ENCODE measurements at places on chromosomes 7 and 10.

DNA sequence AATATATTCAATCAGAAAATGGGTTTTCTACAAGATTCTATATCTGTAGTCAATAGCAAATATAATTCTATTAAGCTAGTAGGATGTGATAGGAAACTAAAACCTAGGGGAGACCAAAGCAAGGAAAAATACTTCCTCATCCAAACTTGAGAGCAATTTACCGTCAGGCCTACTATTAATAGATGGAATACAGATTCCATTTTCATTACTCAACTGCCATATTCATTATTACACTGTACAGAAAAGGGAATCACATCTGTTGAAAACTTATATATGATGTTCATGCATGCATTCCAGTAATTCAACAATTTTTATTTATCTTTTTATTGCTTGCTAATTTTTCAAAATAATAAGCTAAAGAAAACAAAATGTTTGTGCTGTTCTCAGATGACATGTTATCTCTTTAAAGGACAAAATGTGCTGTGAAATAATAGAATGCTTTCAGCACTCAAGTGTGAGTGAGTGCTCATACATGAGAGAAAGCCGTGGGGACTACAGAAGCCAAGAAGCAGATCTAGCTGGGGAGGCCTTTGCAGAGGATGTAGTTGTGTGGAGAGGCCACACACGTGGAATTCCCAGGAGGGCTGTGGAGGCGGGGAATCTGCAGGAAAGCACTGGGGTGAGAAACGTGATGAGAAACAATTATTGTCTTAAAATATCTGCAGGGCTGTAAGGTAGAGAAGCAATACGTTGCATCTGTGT, 110.0 kb downstream of the EGFR start:
- DNase-seq = no peak

- DNase-seq = no peak
These were observed 10.6 kb downstream of the RPA3 start for GRCh38 chr7:7707806-7708205.

DNA sequence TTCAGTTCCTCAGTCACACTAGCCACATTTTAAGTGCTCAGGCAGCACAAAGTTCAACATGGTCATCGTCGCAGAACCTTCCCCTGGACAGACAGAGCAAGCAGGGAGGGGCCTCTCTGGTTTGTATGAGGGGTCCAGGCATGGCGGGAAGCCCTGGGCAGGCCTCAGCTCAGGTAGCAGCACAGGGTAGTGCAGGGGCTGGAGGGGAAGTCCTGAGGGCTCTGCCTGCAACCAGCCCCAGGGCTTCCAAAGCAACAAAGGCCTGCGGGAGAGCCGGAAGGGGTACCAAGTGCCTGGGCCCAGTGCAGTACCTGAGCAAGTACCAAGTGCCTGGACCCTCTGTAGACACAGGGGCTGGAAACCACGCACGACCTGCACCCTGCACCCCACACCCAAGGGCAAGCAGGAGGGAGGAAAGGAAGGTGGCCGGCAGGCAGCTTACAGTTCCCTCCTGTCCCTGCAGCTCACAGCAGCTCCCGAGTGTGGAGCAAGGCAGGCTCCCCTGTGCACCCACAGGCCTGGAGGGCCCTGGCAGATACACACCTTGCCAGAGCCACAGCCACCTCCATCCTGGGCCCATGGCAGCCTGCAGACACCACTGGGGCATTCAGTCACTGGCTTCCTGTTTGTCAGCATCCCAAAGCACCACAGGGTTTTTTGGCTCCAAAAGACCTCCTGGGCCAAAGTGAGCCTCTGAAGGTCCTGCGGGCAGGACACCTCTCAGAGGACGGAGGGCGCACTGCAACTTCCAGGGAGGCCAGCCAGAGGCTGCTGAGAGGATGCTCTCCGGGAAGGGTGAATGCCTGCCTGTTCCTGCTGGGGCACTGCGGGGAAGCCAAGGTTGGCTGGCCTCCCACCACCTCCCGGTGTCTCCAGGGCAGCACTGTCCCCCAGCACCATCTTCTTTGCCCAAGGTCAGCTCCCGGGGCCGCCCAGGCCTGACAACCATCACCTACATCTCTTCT, 6.5 kb upstream of the RET start:
- DNase-seq = no peak

- DNase-seq = no peak
These were observed 19.0 kb downstream of the ADCY1 start for GRCh38 chr7:45593121-45593541.

- DNase-seq = no peak
These were observed 260.2 kb upstream of the TMEM72 start for GRCh38 chr10:44650691-44651661.

GRCh38 chr7:92769394-92769699, 67.0 kb downstream of the CDK6 start:
- DNase-seq = no peak

DNA sequence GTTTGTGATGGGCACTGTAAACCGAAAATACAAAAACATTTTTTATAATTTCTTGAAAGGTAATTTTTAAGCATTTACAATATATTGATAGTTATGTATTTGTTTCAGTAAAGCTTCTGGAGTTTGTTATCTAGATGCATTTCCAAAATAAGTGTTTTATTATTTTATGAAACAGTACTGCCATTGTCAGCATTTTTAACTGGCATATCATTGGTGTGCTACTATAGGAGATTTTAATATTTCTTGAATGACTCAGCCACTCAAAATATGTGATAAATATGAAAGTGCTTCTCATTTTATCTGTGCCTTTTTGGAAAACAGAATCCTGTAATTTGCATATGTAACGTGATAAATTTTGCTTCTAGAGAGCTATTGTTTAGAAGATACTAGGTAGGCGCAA, 97.9 kb downstream of the ANKIB1 start:
- DNase-seq = no peak

GRCh38 chr7:156935250-156935649, 14.3 kb upstream of the NOM1 start:
- DNase-seq = no peak

DNA sequence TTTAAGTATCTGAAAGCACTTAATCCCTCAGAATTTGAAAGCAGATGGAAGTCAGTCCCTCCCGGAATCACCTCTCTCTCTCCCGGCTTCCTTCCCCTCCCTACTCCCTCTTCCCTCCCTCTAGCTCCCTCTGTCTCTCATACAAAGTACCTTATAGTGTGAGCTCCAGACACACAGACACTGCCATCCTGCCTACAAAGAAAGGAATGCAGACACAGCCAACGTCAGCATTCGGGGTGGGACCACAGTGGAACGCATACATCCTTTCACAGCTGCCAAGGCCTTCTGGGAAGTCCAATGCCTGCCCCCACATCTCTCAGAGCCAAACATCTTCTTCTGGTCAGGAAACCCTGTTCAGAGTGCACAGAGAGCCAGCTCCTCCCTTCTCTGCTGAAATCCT, 9.3 kb downstream of the NOD1 start:
- DNase-seq = peak; percentile 97

GRCh38 chr7:27221201-27221797, 21.3 kb upstream of the EVX1 start:
- no peak for DNase-seq

GRCh38 chr10:68470300-68470699, 1.5 kb downstream of the DNA2 start:
- no peak for DNase-seq

GRCh38 chr7:27897001-27897400, 157.0 kb downstream of the TAX1BP1 start:
- DNase-seq = no peak

- no peak for DNase-seq
These were observed 45.0 kb upstream of the CCDC7 start for GRCh38 chr10:32400961-32401360.

- DNase-seq = no peak
These were observed 30.8 kb upstream of the CACNB2 start for GRCh38 chr10:18109341-18109870.

DNA sequence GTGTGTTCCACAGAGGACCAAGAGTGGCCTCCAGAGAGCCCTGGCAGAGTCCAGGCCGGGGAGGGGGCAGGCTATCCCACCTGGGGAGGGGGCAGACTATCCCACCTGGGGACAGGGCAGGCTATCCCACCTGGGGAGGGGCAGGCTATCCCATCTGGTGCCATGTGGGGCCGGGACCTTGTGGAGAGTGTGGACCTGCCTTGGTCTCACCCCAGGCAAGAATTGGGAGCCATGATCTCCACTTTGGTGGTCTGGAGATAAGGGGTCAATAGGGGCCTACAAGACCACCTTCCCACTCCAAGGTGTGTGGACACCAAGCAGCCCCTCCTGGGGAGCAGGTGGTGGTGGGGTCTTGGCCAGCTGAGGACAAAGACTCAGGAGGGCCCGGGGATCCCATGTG, 138.2 kb downstream of the EBF3 start:
- DNase-seq = no peak

GRCh38 chr10:123301077-123301857, 147.1 kb downstream of the BUB3 start:
- peak; percentile 2 for DNase-seq

DNA sequence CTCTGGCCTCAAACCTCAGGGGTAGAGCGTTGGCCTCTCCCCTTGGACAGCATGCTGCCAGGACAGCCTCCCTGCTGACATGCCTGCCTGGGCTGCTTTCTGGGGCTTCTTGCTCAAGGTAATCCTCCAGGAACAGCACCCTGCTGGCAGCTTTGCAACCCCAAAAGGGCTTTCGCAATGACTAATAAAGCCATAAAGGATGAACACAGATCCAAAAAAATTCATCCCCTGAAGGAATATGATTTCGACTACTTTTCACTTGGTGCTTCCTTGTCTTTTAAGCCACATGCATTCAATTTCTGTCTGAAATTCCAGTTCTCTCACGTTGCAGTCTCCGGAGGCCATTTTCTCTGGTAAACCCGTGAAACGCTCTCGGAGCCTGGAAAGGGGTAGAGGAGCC, 15.1 kb upstream of the SH3PXD2A start:
- DNase-seq = no peak

DNA sequence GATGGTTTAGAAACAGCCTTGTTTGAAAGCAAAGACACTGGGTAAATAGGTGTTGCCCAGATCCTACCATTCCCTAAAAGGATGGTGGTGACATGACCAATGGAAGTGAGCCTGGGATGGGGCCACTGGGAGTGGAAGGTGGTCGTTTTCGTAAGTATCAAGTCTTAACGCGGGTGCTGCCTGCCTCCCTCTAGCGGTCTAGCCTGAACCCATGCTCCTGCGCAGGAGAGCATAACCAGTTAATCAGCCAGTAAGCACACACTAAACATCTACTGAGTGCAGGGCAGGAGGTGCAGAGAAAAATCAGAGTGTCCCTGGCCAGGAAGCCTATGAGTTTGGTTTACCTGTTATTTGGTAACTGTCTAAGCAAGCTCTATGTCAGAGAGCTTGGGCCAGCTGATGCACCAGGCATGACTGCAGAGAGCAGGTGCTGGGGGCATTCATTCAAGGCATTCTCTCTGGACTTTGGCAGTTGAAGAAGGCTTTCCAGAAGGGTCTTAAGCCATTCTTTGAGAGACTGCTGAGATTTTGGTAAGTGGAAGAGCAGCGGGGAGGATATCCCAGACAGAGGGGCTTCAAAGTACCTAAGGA, 930 bp downstream of the GARIN1A start:
- DNase-seq = no peak

DNA sequence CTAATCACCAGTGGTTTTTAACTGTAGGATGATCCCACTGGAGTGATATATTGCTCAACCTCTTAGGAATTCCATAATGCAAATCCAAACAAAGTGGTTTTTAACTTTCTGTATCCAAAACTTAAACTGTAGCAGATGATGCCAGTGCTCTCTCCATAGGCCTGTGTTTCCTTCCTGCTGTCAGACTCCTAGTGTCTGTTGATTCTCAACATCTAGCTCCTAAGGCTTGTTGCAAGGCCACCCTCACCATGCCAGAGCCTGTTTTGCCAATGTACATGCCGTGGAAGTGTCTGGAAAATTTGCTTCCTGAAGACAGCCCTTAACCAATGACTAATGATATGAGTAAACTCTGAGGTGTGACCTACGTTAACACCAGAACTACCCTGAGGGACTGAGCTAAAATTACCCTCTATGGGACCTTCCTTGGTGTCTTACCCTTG, 39.3 kb downstream of the C1GALT1 start:
- peak; percentile 34 for DNase-seq

- no peak for DNase-seq
These were observed 10.4 kb upstream of the ZNF485 start for GRCh38 chr10:43595739-43596298.

DNA sequence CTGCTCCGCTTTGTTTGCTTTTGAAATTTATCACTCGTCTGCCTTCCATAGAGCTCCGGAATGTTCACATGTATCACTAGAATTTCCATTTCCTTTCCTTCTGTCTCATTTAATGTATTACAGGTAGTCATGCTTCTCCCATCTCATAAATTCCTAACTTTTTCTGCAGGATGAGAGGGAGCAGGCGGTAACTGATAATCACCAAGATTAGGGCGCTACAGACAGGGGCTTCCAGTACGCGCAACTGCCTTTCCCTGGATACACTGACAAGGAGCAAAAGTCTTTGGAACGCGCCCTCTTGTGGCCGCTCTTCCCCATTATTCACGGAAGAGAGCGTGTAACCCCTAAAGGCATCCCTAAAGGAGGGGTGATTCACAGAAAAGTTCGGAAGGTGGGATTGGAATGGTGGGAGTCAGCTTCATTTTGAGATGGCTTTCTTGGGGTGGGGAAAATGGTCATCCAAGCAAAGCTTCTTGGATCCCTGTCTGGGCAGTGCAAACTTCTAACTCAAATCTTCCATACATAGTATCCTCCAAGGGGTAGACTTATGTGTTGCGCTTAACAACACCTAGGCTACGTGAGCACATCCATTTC, 6.5 kb downstream of the INHBA start:
- peak; percentile 68 for DNase-seq

DNA sequence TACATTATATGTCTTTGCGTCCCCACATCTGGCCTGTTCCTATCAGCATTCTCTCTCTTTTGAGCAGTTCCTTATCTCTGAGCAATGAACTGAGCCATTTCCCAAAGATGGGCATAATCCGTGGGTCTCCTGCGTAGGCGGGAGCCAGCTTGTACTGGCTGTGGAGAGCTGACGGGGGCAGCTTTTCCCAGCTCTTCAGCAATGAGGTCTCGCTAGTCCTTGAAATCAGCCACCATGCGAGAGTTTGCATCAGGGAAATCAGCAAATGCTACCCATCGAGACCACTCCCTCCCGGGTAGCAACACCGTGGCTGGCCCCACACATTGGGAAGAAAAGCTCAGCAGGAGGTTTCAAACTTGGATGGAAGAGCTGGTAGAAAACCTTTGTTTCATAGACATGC, 51.9 kb upstream of the FAM180A start:
- DNase-seq = no peak

Measured in GM04504 (cell line).